ENCODE measurements at places on chromosomes 3 and 15.

DNA sequence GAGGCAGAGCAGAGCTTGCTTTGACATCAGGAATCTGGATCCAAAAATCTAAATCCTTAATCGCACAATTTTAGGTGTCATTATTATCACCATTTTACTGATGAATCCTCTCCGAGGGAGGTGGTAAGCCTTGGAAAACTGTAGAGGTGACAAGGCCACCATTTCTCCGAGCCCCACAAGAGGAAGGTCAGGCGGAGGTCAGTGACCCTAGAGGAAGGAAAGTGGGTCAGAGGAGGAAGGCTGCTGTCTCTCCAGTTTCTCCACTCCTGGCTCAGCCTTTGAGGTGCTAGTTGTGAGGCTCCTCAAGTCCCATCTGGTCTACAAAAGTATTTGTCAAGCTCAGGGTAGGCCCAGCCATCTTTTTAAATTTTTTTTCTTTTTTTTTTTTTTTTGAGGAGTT is 3.2 kb downstream of the DVL3 start:
- DNase-seq, result no peak

- no peak for DNase-seq
Observed at GRCh38 chr15:86082619-86083380, 3.1 kb downstream of the AGBL1 start.

DNA sequence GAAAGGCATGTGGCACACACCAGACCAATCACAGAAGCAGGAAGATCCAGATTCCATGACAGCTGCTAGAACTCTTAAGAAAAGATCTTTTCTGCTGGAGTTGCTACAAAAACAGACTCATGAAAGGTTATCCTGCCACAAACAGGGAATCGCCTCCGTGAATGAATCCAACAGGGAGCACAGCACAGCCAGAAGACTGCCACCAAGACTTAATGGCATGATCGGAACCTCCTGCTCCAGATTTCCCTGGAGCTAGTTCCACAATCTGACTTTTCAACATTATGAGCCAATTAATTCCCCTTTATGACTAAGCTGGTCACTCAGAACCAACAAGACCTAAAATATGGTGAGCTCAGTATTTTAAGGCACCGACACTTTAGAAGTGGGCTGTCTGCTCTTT is 232.5 kb downstream of the FOXP1 start:
- no peak for DNase-seq

DNA sequence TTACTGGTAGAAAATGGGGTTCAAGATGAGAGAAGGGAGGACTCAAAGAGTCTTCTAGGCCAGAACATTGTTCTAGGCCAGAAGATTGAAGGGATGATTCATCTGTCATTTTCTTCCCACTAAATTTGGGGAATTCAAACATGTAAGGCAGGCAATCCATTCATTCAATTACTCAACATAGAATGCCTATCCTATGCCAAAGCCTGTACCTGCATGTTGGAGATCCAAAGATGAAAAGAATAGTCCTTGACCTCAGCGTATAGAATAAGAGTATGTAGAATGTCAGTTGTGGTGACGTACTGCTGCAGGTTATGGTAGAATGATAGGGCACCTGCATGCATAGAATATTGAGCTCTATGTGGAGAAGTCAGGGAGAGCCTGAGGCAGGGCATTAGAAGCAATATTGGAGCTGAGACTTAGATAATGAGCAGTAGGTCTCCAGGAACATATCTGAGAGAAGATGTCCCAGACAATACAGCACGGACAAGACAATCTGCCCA is 49.7 kb downstream of the STAC start:
- no peak for DNase-seq

DNA sequence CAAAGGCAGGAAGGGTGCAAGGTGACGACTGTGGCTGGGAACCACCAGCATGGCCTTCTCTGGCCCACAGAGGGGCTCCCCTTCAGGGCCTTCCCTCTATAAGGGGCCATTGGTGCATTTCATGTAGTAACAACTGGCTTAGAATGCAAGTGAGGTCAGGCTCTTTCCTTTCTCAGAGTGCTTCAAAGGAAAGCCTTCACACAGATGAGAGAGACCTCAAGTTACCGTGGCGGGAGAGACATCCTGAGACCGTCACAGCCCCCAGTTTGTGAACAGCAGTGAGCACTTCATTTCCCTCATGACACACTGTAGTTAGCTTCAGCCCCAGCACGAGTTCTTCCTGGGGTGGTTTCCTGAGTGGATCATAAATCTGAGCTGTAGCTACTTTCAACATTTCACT is 96.6 kb upstream of the LIMD1 start:
- no peak for DNase-seq

GRCh38 chr3:64262574-64263114 is 37.4 kb upstream of the PRICKLE2 start:
- DNase-seq, result no peak

DNA sequence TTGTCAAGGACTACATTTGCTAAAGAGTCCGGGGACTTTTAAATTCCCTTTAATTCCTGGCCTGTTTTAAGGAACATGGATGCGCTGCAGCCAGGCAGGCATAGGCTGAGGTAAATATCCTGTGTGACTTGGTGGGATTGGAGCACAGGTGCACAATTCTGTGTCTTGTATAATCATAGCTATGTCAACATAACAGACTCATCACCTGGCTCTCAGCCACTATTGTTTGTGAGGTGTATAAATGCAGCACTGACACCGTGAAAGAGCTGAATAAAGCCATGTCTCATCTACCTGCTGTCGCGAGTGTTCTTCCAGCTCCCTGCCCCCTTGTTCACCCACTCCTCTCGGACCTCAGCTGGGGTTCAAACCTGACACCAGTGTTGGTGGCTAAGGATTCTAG is 109.7 kb downstream of the MFSD1 start:
- no peak for DNase-seq

GRCh38 chr3:138089091-138089490 is 26.3 kb downstream of the DZIP1L start:
- no peak for DNase-seq

GRCh38 chr3:51934139-51934850 is 7.4 kb downstream of the RRP9 start:
- DNase-seq, result no peak

- DNase-seq, result no peak
Observed at GRCh38 chr3:54065140-54065539, 57.2 kb upstream of the CACNA2D3 start.

- DNase-seq, result no peak
Observed at GRCh38 chr3:194009019-194009418, 126.9 kb upstream of the HES1 start.

- no peak for DNase-seq
Observed at GRCh38 chr3:133037436-133037835, 755 bp upstream of the TMEM108 start.

DNA sequence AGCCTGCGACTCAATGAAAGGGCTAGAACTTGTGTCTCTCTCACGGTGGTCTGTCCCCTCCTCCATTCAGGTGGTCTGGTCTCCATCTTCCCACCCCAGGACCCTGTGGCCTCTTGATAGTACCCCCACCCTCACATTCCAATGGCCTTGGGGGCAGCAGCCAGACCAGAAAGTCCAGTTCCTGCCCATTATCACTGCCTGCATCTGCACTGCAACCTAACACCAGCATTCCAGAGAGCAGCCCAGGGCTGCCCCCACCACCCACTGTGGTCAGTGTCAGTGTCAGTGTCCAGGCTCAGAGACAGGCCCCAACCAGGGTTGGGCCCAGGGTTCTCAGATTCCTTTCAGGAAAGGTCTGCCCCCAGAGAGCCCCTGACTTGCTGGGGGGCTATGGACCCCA is 12.6 kb downstream of the IGDCC3 start:
- peak; percentile 87 for DNase-seq

GRCh38 chr15:33218071-33218491 is 23.6 kb upstream of the FMN1 start:
- DNase-seq, result no peak

DNA sequence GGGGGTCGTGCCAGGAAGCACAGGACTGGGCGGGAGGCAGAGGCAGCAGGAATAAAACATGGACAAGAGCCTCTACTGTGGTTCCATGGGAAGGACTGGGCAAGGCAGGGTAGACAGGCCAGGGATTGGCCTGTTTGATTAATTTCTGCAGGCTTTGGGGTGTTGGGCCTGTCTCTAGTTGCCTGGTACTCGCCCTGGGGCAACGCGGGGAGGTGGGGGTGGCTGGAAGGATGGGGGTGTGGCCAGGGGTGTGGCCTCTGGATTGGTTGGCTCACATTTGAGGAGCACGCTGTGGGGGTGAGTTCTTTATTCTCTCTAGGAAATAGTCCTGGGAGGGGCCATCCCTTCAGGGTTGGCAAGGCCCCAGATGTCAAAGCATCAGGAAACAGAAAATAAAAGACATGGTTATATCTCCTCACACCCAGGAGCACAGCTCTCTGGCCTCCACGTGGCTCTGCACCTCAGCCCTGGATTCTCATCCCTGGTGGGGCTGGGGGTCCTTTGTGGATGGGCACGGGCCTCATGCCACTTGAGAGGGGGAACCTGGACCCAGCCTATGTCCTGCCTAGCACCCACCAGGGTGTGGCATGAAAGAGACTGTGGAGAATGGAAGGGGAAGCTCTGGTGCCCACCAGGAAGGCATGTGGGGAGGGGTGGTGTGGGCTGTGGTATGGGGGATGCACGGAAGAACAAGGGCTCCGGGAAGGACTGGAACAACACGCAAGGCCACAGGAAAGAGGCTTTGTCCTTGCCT is 223.0 kb upstream of the LYSMD4 start:
- DNase-seq, result peak; percentile 6

- DNase-seq, result no peak
Observed at GRCh38 chr15:35481064-35481463, 64.9 kb downstream of the DPH6 start.

GRCh38 chr15:89051875-89052274 is 36.4 kb upstream of the ABHD2 start:
- DNase-seq, result no peak

DNA sequence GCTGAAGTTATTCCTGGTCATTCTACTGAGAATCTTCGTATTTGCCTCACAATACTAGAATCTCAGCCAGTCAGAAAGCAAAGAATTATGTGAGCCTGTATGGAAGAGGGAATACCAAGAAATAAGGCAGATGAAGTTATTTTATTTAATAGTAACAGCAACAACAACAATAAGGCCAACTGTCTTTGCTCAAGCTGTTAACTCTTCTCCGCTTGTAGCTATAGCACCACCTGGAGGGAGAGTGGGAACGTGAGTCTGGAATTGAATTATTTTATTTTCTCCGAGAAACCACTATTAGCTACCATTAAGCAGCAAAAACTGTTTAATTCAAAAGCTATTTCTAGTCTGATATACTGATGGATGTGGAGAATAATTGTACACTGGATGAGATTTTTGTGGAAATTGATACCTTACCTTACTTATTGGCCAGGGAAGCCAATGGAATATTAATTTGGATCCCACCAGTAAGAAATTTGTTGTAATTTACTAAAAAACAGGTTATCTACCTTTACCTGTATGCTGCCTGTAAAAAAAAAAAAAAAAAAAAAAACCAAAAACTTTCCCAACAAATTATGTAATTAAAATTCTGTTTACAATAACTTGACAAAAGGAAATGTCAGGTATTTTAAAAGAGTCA is 50.1 kb downstream of the CALML4 start:
- DNase-seq, result peak; percentile 74

- DNase-seq, result no peak
Observed at GRCh38 chr3:127792541-127793292, 29.6 kb downstream of the MGLL start.
